ENCODE measurements at places on chromosomes 2 and 18.
A peak's percentile ranks its signal among the peaks of the same experiment; 100 is the strongest.

DNA sequence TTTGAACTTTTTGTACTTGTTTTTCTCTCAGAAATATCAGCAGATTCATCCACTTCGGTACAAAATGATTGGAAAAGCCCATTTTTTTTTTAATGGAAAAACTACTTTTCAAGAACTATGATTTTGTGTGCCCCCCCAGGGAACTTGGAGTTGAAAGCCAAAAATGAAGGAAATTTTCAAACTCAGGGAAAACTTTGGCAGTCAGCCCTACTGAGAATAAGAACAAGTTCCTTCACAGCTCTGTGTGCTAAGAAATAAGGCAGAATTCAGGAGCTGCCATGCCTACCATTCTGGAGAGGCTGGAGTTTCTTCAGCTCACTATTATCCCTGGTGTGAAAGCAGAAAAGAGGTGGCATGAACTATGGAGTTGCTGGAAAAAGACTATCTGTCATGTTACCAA lies 226.0 kb upstream of the SLC35G4 start:
- no peak for DNase-seq

DNA sequence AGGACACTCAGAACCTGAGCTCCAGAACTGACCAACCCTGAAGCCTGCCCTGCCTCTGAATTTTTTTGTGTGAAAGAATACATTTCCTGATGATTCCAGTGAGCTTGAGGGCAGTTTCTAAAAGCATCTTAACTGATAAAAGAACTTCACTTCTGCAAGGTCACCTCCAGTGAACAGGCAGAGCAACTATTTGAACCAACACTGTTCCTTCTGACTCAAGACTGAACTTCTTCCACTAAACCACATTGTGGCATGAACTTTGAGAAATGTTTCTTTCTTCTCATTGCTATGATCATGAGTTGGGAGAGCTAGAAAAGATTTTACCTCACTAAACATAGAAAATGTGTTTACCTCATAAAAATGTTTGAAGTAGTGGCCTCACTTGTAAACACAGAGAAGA lies 83.8 kb upstream of the SERTAD2 start:
- no peak for DNase-seq

DNA sequence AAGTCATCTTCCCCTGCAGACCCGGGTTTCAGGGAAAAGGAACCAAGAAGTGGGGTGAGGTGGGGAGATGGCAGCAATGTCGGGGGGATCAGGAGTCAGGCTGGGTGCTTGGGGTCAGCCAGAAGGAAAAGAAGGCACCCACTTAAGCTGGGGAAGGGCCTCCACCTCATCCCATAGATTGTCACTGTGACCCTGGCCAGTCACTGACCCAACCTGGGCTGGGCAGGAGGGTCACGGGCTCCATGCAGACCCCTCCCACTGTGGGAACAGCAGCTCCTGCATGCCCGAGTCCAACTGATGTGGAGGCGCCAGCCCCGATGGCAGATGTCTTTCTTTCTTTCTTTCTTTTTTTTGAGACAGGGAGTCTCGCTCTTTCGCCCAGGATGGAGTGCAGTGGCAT lies 53.6 kb upstream of the HAAO start:
- DNase-seq = no peak

DNA sequence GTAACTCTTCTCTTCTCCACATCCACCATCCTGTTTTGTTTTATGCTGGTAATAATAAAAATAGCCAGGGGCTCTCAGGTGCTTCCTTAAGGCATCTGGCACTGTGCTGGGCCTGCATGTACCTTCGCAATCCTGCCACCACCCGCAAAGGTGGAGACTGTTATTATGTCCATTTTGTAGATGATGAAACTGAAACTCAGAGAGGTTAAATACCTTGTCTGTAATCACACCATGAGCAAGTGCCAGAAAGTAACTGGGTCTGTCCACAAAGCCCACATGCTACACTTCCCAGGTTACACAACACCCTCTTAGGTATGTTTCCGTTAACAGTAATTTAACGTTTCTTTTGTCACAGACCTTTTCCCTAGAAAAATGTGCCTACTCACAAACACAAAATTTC lies 27.0 kb downstream of the NRP2 start:
- no peak for DNase-seq

DNA sequence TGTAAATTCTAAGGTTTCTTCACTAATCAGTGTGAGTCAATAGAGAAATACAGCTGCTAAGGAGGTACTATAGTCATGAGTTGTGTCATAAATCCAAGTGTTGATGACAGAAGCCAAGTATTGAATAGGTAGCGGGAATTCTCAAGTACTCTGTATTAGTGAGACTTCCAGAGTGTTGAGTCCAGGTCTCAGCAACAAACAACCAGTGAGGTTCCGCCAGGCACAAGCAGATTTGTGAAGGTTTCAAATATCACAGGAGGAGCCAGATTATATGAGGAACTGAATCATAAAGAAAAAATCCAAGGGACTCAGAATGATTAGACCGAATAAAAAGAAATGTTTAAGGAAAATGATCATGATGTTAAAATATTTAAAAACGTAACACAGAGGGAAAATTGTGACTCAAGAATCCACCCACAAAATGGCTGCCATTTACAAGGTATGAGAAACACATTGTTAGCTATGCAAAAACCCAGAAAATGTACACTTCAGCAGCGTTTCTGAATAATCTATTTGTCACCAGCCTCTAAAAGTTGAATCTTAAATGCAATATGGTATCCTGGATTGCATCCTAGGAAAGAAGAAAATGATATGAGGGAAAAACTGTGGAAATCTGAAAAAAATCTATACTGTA lies 27.3 kb upstream of the EVA1A start:
- DNase-seq = no peak

- DNase-seq = peak; percentile 66
Measured at GRCh38 chr2:96143848-96144480, 1.3 kb downstream of the DUSP2 start.

All from NCI-H146 (cell line).